Stimulated activated CD8-positive, alpha-beta memory T cell treated with anti-CD3 and anti-CD28 coated beads, Interleukin-7, amount 100 ng/mL, for 48 hours (primary cell): ENCODE measurements at places on chromosomes 1 and 21.

- DNase-seq = no peak
These were observed 3.1 kb upstream of the CD1A start for GRCh38 chr1:158251163-158251562.

- no peak for DNase-seq
These were observed 3.1 kb upstream of the ELF3 start for GRCh38 chr1:202007304-202007703.

DNA sequence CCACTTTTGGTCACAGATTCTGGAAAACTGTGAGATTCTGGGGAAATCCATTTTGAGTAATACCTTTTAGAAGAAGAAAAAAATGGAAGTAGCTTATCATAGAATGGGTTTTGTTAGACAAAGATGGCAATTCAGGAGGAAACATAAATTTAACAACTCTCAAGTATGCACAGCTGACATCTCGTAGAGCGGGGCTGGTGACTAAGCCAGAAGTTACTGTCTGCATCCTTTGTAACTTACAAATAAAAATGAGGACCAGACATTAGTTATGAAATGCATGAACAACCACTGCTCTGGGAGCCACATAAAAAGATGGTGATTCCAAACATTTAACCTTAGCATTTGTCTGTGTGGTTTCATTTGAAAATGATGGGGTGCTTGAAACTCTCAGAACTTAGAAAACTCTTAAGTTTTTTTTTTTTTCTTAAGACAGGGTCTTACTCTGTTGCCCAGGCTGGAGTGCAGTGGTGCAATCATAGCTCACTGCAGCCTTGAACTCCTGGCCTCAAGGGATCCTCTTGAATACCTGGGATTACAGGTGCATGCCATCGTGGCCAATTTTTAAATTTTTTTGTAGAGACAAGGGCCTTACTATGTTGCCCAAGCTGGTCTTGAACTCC lies 49.2 kb upstream of the ATP5PO start:
- no peak for DNase-seq

- DNase-seq = peak; percentile 18
These were observed 252.4 kb downstream of the TOMM20 start for GRCh38 chr1:234875953-234876855.

DNA sequence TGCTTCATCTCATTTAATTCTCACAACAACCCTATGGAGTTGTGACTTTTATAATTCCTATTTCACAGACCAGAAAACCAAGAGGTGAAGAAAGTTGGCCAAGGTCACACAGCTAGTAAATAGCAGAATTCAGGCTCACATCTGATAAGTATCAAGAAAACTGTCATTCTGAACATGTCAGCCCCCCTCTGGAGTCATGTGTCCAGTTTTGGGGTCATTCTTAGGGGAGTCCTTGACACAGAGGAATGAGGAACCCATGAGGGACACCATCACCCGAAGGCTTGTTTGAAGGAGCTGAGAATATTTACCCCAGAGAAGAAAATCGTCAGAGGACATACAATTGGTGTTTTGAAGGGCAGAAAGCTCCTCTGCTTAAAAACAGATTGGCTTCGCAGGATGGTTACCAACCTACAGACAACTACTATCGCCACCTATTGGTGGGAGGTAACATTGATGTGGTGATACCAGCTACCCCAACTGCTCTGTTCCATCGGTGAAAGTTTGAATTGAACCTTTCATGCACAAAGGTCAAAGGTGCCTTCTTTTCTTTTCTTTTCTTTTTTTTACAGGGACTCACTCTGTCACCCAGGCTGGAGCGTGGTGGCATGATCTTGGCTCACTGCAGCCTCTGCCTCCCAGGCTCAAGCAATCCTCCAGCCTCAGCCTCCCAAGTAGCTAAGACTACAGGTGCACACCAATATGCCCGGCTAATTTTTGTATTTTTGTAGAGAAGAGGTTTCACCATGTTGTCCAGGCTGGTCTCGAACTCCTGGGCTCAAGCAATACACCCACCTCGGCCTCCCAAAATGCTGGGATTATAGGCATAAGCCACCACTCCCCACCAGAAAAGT lies 31.3 kb downstream of the NCMAP start:
- peak; percentile 34 for DNase-seq

DNA sequence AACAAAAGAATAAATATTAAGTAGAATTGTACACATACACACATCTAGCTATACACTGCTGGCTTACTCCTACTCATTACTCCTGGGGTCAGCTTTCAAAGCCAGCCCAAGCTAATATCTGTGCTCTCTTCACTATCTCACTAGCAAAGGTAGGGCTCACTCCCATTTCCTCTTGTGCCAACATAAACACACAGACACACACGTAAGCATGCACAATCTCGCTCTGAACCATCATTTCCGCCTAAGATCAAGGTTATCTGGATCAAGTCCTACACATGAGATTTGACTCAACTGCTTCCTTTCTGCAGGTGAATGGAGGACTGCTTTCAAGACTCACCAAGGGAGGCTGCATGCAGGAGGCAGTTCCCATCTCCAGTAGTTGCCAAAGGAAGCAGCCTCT lies 28.8 kb upstream of the MTMR11 start:
- no peak for DNase-seq

GRCh38 chr1:42686418-42686817 lies 4.2 kb downstream of the YBX1 start:
- no peak for DNase-seq

- DNase-seq = no peak
These were observed 95.8 kb downstream of the PSMG1 start for GRCh38 chr21:39087238-39088030.

DNA sequence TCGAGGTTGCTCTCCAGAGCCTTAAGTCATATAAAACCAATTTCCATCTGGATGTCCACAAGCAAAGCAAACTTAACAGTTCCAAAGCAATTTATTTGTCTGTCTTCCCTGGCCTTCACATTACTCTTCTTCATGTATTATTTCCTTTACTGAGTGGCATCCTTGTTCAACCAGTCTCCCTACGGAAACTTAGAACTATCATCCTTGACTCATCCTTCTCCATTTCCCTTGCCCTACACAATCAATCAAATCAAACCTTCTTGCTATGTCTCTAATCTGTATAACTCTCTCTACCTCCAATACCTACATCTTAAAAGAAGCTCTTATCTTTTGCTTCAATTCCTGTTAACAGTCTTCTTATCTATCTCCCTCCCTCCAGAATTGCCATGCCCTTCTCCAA lies 25.4 kb downstream of the EGLN1 start:
- DNase-seq = no peak

DNA sequence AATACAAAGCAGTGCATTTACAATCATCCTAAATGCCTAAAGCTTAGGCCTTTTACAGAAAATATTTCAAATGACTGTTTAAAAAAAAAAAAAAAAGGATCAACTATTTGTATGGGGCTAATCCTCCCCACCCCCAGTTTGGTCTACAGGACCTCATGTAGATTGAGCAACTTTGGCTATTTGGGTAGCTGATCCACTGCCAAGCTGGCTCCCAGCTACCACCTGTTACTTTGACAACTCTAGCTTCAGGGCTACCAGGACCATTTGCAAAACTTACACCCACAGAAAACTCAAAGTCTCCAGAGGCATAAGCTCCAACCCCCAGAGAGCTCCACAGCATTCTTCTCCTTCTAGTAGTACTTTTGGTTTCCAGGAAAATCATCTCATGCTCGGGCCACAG lies 29.4 kb downstream of the JAK1 start:
- no peak for DNase-seq

DNA sequence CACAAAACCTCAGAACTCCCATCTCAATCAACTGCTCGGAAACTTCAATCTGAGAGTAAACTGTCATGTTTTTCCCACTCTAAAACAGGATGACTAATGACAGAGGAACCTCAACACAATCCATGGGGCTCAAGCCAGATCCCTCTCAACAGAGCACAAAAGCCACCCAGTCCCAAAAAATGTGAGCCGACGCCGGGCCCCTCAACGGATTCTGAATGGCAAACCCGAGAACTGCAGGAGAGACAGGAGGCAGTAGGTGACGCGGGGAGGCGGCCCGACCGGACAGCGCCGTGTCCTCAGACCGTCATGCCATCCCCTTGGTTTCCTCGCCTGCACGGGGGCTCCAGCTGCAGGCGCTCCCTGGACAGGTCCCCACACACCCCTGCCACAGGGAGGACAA lies 53.4 kb downstream of the SSBP3 start:
- DNase-seq = no peak

GRCh38 chr1:31189696-31190674 lies 49.7 kb downstream of the NKAIN1 start:
- no peak for DNase-seq

DNA sequence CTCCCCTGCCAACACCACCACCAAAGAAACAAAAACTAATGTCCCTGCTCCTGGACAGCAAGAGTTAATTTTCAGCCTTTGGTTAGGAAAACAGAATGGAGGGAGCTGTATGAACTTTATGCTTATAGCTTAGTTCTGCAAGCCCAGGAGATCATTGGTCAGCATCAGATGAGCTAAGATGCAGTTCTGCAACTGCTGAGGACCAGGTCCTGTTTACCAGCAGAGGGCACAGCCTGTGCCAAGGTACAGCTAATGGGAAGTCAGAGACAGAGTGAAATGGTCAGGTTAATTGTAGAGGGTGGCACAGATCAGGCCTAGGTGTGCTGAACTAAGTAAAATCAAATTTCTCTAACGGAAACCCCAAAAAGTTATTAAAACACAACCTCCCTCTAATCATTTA lies 161.3 kb downstream of the ROR1 start:
- DNase-seq = no peak

GRCh38 chr1:67415041-67415440 lies 15.2 kb downstream of the SERBP1 start:
- DNase-seq = no peak

GRCh38 chr21:39221282-39221996 lies 38.2 kb upstream of the PSMG1 start:
- DNase-seq = no peak

GRCh38 chr1:19416921-19417470 lies 68.3 kb downstream of the CAPZB start:
- no peak for DNase-seq

DNA sequence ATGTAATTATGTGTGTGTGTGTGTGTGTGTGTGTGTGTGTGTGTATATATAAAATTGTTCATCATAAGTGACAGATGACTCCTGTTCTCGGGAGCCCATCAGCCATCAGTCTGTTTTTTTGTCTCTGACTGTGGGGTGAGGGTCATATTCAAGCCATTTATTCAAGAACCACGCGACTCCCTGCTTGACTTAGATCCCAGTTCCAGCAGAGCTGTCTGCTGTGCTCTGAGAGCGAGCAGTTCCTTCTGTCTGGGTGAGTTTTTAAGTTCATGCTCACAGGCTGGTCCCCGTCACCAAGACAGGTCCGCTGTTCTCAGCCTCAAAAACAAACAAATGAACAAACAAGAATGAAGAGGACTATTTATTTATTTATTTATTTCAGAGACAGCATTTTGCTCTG lies 18.3 kb upstream of the NPPB start:
- no peak for DNase-seq

- DNase-seq = no peak
These were observed 6.6 kb upstream of the ACTRT2 start for GRCh38 chr1:3014443-3015268.

- DNase-seq = peak; percentile 19
These were observed 27.2 kb downstream of the XCL1 start for GRCh38 chr1:168603501-168604110.

GRCh38 chr1:26164036-26164860 lies 4.5 kb downstream of the C1orf232 start:
- peak; percentile 11 for DNase-seq

DNA sequence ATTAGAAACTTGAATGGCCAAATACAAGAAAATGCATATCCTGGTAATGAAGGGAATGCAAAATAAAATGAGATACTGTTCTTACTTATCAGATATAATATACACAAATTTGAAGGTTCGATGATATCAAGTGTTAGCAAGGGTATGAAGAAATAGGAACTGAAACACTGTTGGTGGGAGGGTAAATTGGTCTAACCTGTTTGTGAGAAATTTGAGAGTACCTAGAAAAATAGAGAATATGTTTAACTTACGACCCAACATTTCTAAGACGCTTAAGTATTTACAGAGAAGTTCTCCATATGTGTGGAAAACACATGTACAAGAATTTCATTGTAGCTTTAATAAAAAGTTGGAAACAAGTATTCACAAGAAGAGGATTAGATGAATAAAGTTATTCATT lies 25.9 kb downstream of the ATG4C start:
- DNase-seq = no peak

- no peak for DNase-seq
These were observed 14.4 kb upstream of the DIPK1A start for GRCh38 chr1:92975551-92976232.

GRCh38 chr1:44543064-44543744 lies 131.1 kb downstream of the TMEM53 start:
- DNase-seq = no peak

DNA sequence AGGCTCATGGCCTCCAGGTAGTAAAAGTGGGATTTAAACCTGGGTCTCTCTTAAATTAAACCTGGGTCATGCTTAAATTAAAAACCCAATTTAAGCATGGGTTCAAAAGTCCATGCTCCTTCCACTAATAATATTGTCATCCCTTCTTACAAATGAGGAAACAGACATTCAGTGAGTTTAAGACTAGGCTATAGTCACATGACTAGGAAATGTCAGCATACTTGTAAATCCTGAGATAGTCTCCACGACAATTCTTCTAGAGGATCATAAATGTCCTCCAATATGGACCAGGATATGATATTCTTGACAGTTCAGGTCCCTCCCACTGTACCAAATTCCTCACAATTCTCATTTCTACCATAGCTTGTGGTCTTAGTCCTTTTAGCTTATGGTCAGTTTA lies 10.5 kb upstream of the IGFN1 start:
- no peak for DNase-seq

- DNase-seq = no peak
These were observed 21.3 kb downstream of the GPSM2 start for GRCh38 chr1:108897865-108898720.

DNA sequence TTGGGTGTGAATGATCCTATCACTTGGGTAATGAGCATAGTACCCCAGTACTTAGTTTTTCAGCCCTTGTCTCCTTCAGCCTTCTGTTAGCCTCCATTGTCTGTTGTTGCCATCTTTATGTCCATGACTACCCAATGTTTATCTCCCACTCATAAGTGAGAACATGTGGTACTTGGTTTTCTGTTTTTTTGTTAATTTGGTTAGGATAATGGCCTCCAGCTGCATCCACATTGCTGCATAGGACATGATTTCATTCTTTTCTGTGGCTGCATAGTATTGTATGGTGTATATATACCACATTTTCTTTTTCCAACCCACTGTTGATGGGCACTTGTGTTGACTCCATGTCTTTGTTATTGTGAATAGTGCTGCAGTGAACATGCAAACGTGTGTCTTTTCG lies 39.6 kb upstream of the GPR52 start:
- DNase-seq = no peak

- DNase-seq = no peak
These were observed 828 bp upstream of the RGS8 start for GRCh38 chr1:182685215-182685614.

DNA sequence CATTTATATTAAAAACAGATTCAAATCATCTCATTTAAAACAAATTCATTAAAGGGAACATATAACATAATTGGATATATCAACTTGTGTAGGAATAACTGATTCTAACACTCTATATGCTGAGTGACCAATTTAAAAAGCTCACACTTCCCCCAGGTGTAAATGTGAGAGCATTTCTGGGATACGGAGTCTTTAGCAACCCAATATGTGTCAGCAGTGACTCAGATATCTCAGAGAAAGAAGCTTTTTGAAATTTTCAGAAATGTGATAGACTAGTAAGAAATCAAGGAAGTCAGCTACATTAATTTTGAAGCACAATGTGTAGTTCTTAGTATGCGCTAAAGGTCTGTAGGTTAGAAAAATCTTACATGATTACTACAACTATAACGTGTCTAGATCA lies 87.9 kb upstream of the SERTAD4 start:
- DNase-seq = no peak

GRCh38 chr1:18149027-18149641 lies 41.5 kb downstream of the IGSF21 start:
- no peak for DNase-seq
